ENCODE measurements at places on chromosomes 7 and 10.

- no peak for DNase-seq
Observed at GRCh38 chr10:74093530-74094164, 57.0 kb downstream of the AP3M1 start.

GRCh38 chr7:43104874-43105520, 7.5 kb upstream of the HECW1 start:
- DNase-seq = no peak

DNA sequence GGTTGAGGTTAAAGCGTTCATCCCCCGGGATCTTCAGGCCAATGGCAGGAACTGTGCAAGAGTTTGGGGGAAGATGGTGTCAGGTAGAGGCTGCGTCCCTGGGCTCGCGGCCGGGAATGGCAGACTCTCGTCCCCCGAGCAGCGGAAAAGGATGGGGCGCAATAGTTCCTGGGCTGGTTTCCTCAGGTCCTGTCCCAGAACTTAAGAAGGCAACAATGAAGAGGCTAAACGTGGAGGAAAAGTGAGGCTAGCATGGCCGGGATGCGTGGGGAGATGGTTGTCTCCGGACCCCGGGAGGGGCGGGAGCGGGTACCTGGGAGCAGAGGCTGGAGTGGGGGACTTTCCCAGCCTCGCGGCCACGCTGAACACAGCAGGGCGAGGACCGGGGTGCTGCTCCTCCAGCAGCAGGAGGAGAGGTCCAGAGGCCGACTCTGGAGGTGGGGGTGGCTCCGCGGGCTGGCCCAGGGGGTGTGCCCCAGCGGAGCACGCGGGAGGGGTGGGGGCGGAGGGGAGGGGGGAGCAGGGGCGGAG, 882 bp downstream of the IRF5 start:
- DNase-seq = no peak

- no peak for DNase-seq
Observed at GRCh38 chr7:114126095-114126494, 207.3 kb upstream of the PPP1R3A start.

GRCh38 chr10:62459072-62459471, 84.9 kb downstream of the ZNF365 start:
- peak; percentile 7 for DNase-seq

DNA sequence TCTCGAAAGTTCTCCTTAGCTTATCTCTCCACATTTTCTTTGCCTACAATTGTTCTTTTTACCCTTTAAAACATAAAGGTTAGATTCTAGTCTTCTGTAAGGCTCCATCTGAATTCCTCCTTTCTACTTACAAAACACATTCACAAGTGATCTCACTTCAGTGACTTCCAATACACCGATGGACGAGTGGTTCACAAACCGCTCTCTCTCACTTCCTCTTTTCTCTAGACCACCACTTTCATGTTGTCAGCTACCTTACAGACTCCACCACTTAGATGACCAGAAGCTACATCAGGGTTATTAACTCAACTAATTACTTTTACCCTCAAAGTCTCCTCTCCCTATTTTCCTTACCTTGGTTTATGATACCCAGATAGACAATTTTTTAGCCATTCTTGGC, 11.8 kb downstream of the MET start:
- no peak for DNase-seq

- no peak for DNase-seq
Observed at GRCh38 chr10:34298346-34298818, 516.7 kb downstream of the PARD3 start.

DNA sequence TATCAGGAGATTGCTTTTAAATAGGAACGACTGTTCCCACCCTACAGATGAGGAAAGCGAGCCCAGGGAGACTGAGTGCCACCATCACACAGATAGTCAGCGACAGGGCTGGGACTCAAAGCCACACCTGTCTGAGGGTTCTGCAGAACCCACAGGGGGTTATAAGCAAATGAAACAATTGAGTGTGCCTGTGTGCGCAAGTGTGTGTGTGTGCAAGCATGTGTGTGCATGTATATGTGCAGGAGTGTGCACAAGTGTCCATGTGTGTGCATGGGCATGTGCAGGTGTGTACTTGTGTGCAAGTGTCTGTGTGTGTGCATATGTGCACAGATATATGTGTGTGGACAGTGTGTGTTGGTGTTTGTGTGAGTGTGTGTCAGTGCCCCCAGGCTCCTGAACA, 280.2 kb downstream of the GRID1 start:
- no peak for DNase-seq

DNA sequence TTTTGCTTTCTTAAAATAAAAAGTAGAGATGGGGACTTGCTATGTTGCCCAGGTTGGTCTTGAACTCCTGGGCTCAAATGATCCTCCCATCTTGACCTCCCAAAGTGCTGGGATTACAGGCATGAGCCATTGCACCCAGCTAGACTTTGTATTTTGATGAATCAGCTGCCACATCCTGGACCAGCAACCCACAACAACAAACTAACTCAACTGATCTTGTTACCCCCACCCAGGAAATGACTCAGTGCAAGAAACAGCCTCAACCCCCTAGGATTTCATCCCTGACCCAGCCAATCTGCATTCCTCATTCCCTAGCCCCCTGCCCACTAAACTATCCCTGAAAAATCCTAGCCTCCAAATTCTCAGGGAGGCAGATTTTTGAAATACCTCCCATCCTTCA, 123.8 kb downstream of the IPMK start:
- DNase-seq = no peak

- no peak for DNase-seq
Observed at GRCh38 chr7:24570983-24571382, 2.3 kb upstream of the PALS2 start.

GRCh38 chr10:16436367-16436757, 448 bp upstream of the PTER start:
- no peak for DNase-seq

GRCh38 chr10:35691522-35692236, 49.6 kb upstream of the FZD8 start:
- no peak for DNase-seq

- DNase-seq = no peak
Observed at GRCh38 chr10:46559231-46559671, 2.8 kb upstream of the GPRIN2 start.

DNA sequence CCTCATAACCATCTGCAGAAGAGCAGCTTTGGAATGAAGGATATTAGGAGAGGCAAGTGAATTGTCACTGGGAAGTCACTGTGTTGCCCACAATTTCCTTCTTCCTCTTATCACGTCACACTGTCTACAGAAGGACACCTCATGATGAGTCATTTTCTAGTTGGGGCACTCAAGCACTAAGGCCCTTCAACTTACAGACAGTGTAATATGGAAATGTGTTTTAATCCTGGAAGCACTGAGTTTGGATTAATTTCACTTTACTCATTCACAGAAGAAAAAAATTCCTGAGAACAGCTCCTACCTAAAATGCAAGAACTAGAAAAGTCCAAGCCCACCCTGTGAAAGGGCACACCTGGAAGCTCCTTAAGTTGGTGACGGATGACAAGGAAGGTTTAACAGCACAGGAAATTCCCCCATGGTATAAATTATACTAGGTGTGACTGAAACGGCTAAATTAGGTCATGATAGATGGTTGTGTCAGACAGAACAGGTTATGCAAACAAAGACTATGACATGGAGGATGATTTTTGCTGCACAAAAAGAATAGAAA, 56.6 kb downstream of the PARD3 start:
- peak; percentile 66 for DNase-seq
